Chondrocyte (in vitro differentiated cells): ENCODE measurements at places on chromosomes 6 and 20.

DNA sequence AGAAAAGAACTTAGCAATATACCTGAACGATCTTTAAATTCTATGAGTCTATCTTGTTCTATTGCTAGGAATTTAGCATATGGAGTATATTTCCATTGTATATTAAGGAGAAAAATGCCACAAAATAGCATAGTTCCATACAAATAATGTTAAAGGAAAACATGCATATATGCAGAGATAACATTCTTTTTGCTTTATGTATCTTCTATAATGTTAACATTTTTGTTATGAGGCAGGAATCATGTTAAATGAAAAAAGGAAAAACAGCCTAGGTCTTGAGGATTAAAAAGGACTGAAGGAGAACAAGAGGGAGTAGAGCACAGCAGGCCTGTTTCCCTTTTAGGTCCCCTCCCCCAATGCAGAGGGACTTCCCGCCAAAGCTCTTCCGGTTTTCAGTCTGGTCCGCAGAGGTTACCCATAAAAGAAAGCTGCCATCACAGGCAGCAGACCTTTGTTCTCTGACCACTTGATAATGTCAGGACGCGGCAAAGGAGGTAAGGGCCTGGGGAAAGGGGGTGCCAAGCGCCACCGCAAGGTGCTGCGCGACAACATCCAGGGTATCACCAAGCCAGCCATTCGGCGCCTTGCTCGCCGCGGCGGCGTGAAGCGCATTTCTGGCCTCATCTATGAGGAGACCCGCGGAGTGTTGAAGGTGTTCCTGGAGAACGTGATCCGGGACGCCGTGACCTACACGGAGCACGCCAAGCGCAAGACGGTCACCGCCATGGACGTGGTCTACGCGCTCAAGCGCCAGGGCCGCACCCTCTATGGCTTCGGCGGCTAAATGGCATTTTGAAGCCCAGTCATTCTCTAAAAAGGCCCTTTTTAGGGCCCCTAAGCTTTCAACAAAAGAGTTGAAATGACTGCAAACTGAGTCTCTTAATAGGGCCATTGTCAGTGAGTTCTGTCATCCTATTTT is 108.4 kb upstream of the PRSS16 start:
- H3K4me1 ChIP-seq: peaks cover 41% of the 10 kb centered on the region
- H3K27ac ChIP-seq: peak overlapping the region; percentile 92
- peak overlapping the region; percentile 94 for H3K4me3 ChIP-seq
- no peak for DNase-seq

DNA sequence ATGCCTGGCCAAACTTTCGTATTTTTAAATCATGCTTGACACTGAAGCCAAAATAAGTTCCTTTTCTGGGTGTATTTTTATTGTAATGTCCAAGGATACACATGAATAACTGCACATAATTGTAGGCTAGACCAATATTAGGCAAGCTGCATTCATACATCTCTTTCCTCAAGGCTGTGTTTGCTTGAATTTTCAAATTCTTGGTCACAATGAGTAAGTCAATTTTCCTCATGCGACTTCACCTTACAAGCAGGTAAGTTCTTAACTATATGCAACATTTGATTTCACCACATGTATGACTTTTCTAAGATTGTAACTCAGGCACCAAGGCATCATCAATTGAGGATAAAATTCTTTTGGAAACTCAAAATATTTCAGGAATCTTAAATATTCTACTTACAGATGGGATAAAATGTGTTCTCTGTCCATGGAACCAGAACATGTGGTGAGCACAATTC is 112.4 kb upstream of the ZNF217 start:
- H3K27ac ChIP-seq: peak overlapping the region; percentile 92
- H3K4me3 ChIP-seq: no peak overlapping the region
- H3K4me1 ChIP-seq: peaks cover 36% of the 10 kb centered on the region
- no peaks in the 10 kb centered on the region for H3K27me3 ChIP-seq
- DNase-seq: no peak
- no peaks in the 10 kb centered on the region for H3K36me3 ChIP-seq

DNA sequence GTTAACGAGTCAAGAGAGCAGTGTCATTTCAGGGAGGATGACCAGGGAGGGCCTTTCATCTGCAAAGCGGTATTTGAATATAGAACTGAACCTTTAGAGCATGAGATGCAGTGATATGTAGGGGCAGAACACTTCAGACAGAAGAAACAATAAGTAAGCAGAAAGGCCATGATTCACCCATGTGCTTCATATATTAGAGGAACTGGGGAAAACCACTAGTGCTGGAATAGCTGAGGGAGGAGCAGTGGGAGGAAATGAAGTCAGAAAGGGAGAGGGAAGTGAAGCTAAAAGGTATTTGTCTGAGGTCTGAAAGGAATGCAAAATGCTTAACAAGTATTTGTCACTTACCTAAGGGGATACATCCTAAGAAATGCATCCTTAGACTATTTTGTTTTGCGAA is 391.2 kb downstream of the ADGRB3 start:
- no peaks in the 10 kb centered on the region for H3K36me3 ChIP-seq
- peaks cover 13% of the 10 kb centered on the region for H3K4me1 ChIP-seq
- no peak for DNase-seq
- no peak overlapping the region for H3K27ac ChIP-seq
- no peaks in the 10 kb centered on the region for H3K27me3 ChIP-seq

DNA sequence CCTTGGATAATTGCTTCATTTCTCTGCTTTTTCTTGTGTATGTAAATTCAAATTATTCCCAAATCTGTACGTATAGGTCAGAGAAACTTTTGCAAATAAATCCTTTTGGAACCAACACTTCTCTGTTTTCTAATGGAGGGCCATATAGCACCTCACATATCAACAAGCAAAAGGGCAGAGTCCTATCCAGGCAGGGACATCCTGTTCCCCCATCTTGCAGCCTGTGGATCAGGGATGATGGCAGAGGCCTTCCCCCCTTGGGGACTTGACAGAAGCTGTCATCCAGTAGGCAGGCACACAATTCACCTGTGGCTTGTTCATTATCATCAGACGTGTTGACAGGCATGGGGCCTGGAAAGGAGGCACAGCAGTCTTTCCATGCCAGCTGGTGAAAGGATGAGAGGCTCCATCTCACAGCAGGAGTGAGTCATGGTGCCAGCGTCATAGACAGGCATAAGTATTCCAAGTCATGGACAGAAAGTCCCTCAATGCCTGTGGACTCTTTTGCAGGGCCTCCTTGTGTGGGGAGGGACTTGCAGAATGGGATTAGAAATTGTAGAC is 31.8 kb upstream of the PLEKHG1 start:
- no peak for DNase-seq
- no peaks in the 10 kb centered on the region for H3K4me1 ChIP-seq
- H3K4me3 ChIP-seq: no peak overlapping the region

DNA sequence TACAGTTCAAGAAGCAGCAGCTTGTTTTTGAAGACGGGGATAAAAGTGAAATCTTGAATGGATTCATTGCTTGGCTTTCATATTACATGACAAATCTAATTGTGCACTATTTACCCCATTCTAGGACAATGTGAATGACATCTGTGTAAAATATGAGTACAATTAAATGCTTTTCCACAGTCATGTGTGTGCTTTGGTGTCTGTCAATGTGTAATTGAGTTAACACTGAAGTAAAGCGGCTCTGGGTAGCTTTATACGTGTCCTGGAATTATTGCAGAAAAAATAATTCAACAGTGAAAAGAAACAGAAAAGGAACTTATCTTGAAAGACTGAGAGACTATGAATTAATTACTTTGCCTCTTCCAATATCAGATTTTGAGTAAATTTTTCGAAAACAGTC is 233.5 kb upstream of the HS3ST5 start:
- DNase-seq: no peak
- no peaks in the 10 kb centered on the region for H3K4me1 ChIP-seq
- no peak overlapping the region for H3K27ac ChIP-seq
- H3K27me3 ChIP-seq: no peaks in the 10 kb centered on the region

GRCh38 chr6:135831016-135831415 is 20.5 kb upstream of the PDE7B start:
- no peak overlapping the region for H3K4me3 ChIP-seq
- H3K27ac ChIP-seq: peak overlapping the region; percentile 62
- no peaks in the 10 kb centered on the region for H3K27me3 ChIP-seq
- H3K4me1 ChIP-seq: peaks cover 17% of the 10 kb centered on the region

DNA sequence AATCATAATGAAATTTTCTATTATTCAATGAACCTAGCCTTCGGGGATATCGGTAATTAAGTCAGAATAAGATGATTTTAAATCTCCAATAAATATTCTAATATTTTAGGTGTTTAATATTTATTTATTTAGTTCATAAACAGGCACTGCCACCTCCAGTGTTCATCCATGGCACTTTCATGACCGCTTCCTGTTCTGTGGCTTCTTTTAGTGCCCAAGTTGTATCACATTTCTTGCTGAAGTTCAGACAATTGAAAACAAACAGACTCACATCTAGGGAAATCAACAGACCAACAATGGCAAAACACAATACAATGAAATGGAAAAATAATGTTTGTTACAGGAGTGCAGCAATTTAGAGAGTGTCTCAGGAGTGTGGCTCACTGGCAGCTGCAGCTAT is 26.0 kb downstream of the HDDC2 start:
- DNase-seq: no peak
- no peak overlapping the region for H3K4me3 ChIP-seq
- H3K27ac ChIP-seq: no peak overlapping the region
- peaks cover 10% of the 10 kb centered on the region for H3K4me1 ChIP-seq
- H3K27me3 ChIP-seq: no peaks in the 10 kb centered on the region

DNA sequence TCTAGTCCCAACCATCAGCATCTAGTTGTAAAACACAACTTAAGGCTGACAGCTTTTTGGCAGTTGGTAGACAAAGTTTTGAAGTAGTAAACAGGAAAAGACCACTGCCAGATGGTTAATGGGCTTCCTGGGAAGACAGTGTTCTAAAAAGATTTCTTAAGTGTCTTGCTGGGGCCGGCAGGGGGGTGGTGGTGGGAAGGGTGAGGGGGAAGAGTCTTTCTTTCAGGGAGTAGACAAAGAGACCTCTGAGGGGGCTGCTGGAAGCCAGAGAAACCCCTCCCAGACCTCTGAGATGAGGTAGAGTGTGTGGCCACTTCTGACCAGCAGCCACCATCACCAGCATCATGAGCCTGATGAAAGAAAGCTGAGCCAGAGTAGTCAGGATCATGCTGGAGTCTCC is 784.9 kb downstream of the TENT5A start:
- H3K27ac ChIP-seq: no peak overlapping the region
- H3K4me3 ChIP-seq: no peak overlapping the region
- H3K4me1 ChIP-seq: no peaks in the 10 kb centered on the region
- DNase-seq: no peak

DNA sequence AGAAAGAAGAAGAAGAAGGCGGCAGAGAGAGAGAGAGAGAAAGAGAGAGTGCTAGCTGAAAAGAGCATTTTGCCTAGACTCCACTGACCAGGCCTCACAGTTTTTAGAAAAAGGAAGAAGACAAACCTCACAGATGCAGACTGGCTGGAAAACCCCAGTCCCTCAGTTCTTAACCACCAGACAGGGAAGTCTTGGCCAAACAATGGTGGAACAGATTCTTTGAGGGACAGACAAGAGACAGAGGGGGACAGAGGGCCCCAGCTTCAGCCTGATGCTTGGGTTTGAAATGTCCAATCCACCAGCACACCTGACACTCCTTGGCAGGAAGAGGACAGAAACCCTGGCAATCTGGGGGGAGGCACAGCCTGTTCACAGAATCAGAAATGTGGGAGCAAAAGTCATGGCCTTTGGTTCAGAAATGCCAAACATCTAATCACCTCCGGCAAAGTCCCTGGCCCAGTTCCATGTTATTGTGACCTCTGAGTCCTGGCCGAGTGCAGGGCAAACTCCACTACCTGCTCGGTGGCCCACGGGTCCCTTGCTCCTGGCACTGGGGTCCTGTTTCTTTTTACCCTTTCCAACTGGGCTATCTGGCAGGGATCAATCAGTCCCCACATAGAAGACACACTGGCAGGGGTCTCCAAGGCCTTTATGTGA is 235.2 kb downstream of the LY86 start:
- H3K27ac ChIP-seq: no peak overlapping the region
- H3K4me3 ChIP-seq: no peak overlapping the region
- H3K4me1 ChIP-seq: peaks cover 3% of the 10 kb centered on the region
- H3K36me3 ChIP-seq: no peaks in the 10 kb centered on the region
- peaks cover 33% of the 10 kb centered on the region for H3K27me3 ChIP-seq

DNA sequence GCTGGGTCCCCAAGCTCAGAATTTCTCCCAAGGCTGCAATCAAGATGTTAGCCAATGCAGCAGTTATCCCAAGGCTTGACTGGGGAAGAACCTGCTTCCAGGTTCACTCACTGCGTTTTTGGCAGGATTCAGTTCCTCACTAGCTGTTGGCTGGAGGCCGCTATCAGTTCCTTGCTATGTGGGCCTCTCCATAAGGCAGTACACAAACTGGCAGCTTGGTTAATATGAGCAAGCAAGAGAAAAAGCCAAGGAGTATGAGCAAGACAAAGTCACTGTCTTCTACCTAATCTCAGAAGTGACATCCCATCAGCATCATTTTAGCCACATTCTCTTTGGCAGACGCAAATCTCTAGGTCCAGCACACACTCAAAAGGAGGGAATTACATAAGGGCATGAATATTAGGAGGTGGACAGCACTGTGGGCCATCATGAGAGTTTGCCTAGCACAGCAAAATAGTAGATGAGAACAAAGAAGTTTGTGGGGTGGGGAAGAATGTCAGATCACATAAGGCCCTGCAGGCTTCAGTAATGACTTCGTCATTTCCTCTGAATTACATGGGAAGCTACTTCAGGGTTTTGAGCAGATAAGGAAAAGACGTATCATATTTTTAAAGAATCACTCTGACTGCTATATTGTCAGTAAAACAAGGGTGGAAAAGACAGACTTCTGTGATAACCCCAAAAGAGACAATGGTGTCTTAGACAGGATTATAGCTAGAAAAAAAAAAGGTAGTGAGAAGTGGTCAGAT is 25.5 kb downstream of the LMBRD1 start:
- H3K36me3 ChIP-seq: peaks cover 2% of the 10 kb centered on the region
- H3K4me1 ChIP-seq: peaks cover 2% of the 10 kb centered on the region
- H3K27me3 ChIP-seq: no peaks in the 10 kb centered on the region
- no peak overlapping the region for H3K4me3 ChIP-seq
- H3K27ac ChIP-seq: no peak overlapping the region

DNA sequence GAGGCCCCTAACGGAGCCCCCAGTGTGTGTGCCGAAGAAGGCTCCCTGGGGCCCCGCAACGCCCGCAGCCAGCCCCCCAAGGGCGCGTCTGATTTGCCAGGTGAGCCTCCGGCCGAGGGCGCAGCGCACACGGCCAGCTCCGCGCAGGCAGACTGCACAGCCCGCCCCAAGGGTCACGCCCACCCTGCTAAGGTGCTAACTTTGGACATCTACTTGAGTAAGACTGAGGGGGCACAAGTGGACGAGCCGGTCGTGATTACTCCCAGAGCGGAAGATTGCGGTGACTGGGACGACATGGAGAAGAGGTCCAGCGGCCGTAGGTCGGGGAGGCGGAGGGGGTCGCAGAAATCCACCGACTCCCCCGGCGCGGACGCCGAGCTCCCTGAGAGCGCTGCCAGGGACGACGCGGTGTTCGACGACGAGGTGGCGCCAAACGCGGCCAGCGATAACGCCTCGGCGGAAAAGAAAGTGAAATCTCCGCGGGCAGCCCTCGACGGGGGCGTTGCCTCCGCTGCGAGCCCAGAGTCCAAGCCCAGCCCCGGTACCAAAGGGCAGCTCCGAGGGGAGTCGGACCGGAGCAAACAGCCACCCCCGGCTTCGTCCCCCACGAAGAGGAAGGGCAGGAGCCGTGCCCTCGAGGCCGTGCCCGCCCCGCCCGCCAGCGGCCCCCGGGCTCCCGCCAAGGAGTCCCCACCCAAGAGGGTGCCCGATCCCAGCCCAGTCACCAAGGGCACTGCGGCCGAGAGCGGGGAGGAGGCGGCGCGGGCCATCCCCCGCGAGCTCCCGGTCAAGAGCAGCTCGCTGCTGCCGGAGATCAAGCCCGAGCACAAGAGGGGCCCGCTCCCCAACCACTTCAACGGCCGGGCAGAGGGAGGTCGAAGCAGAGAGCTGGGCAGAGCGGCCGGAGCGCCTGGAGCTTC is 117.0 kb downstream of the RTN4IP1 start:
- H3K36me3 ChIP-seq: no peaks in the 10 kb centered on the region
- DNase-seq: no peak
- H3K27me3 ChIP-seq: peaks cover 28% of the 10 kb centered on the region
- H3K4me1 ChIP-seq: peaks cover 36% of the 10 kb centered on the region
